ENCODE measurements at places on chromosomes 3 and 15.

- no peak for DNase-seq
Measured at GRCh38 chr3:107897471-107898061, 193.3 kb downstream of the CD47 start.

GRCh38 chr3:194140520-194141414, 4.8 kb downstream of the HES1 start:
- DNase-seq, result peak; percentile 55

DNA sequence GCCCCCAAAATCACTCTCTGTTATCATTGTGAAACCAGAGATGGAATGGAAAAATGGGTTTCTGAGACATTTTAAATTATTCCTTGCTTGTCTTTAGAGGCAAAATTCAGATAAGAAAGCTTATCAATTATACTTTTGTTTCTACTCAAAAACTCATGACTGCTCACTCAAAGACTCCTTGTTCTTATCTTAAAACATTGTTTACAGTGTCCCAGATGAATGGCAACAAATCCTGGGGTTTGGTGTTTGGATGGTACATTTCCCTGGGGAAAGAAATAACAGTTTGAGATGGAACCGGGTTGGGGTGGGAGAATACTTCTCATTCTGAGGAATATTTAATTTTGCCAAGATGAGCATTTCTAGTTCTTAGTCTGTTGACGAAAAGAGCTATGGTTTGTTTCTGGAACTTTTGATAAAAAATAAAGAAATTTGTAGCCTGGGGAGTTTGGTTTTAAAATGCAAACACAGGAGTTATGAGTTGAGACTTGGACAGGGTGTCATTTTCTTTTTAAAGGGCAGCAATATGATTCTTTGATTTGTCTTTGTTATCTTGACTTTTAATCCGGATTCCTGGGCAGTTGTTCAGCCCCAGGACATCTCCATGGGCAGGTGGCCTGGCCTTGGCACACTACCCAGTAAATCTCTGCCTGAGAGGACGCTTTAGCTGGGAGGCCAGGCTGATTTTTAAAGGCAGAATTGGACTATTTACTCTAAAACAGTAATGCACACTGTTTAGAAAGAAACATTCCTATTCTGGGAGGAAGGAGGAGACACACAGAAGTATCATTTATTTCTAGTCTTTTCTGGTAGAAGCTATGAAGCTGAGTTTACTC, 32.4 kb downstream of the BTD start:
- DNase-seq, result no peak

DNA sequence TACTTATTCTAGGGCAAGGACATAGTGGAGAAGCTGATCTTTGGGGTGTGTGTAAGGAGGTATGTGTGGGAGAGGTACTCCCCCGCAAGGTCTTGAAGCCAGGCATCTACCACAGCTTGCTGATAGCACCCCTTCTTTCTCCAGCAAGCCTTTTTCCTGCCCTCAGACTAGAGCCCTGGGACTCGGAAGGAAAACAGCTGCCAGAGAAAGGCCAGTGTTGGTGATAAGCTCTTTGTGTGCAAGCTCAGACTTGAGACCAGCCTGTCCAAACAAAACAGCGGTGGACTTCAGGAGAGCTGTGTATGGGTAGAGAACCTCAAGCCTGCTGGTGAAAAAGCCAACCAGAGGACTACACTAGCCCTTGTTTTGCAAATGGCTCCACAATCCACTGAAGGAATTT, 1028.6 kb downstream of the MCTP2 start:
- no peak for DNase-seq

DNA sequence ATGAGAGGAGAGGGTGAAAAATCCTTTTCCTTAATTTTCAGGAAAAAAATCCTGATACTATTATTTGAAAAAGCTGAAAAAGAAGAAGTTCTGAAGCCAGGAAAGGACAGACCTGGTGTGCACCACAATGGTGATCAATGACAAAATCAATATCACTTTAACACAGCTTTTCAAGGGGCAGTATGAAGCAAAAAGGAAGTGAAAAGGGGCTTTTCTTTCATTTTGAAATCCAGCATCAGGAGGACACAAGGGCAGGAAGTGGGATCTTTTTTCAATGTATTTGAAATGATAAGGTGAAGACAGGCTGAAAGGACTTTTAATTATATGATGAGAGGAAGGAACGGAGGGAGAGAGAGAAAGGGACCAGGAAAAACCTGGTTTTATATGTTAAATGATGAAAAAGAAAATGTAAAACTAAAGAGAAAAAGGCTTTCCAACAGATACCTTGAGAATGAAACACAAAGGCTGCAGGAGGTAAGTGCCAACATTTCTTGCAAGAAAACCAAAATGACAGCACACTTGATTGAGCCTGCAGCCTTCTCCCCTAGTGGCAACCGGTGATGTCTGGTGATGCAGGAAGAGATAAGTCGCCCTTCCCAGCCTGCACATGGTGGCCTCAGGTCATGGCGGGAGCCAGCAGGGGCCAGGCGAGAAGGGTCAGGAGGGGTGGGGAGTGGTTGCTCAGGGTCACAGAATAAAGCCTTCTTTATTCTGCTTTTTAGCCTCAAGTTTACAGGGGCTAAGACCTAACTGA, 236.7 kb upstream of the WNT5A start:
- DNase-seq, result no peak

DNA sequence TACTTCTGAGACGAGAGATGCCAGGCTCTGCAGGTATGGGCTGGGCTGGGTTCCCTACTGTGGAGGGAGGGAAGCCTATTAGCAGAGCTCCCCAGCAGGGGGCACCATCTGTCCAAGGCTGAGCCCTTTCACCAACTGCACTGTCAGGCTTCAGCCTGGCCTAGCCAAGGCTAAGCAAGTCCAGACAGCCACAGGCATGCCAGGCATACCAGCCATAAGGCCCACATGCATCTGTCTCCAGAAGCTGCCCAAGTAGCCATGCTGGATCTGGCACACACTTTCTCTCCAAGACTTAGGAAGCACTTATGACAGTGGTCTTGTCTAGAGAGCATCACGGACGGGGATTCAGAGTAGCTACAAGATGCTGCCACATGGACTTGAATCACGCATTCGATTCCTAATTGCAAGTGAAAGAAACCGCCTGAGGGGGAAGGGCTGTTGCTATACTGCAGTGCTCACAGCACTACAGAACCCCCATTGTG, 28.3 kb downstream of the RUVBL1 start:
- peak; percentile 84 for DNase-seq

DNA sequence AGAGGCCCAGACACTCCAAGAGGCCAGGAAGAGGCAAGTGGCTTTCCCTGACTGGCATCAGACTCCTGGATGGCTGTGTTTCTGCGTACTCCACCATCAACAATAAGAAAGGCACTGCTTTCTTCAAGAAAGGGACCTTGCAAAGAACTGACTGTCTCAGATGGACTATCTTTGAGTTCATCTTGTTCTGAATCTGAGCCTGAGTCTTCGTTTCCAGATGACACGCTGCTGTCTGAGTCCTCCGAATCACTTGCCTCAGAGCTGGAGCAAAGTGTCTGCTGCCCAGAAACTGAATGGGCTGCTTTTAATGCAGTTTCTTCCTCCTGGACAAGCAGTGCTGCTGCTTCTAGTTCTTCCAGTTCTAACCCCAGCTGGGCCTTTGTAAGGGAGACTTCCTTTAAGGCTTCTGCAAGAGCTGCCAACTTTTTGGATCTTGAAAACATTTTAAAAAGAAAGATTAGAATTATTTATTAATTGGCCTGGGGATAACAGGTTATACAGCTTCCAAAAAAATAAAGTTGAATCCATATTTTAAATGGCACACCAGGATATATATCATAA, 97.8 kb downstream of the SHQ1 start:
- no peak for DNase-seq

DNA sequence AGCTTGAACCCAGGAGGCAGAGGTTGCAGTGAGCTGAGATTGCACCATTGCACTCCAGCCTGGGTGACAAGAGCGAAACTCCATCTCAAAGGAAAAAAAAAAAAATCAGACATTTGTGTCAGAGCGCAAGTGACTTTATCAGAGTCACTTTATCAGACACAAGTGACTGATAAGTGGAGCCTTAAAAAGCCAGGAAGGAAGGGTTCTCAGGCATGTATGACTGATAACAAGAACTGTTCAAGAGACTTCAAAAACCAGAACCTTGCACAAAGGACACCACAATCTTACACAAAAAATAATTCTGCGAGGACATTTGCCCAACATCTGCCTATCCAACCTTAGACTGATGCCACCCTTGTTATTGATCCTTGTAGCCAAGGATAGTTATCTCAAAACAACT, 13.3 kb upstream of the CFAP44 start:
- no peak for DNase-seq

DNA sequence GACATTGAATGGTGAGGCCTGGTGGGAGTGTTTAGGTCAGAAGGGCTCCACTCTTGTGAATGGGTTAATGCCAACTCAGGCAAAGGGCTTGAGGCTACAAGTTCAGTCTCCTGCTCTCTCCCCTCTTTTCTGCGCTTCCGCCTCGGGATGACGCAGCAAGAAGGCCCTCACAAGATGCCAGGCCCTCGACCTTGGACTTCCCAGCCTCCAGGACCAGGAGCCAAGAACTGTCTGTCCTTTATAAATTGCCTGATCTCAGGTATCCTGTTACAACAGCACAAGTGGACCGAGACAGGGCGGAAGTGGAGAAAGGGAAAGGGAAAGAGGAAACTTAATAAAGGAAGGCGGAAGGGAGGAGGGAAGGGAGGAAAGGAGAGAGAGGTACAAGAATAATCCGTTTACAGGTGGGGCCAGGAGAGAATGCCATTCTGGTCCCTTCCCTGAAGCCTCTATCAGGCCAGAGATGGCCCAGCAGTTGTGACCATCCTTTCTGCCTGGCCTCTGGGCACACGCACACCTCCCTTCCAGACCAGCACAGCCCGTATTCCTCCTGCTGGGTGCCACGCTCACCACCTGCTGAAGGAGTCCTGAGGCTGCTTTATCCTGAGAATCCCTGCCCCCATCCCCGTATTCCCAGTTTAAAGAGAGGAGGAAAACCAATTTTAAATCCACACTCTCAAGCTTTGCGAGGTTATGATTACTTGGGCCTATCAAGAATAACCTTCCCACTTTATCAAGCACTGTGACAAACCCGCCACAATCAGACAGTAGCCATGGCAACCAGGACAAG, 64.2 kb downstream of the OXNAD1 start:
- no peak for DNase-seq

- DNase-seq, result no peak
Measured at GRCh38 chr3:14688525-14688924, 13.6 kb downstream of the C3orf20 start.

- peak; percentile 15 for DNase-seq
Measured at GRCh38 chr15:77493324-77493907, 72.7 kb downstream of the HMG20A start.

DNA sequence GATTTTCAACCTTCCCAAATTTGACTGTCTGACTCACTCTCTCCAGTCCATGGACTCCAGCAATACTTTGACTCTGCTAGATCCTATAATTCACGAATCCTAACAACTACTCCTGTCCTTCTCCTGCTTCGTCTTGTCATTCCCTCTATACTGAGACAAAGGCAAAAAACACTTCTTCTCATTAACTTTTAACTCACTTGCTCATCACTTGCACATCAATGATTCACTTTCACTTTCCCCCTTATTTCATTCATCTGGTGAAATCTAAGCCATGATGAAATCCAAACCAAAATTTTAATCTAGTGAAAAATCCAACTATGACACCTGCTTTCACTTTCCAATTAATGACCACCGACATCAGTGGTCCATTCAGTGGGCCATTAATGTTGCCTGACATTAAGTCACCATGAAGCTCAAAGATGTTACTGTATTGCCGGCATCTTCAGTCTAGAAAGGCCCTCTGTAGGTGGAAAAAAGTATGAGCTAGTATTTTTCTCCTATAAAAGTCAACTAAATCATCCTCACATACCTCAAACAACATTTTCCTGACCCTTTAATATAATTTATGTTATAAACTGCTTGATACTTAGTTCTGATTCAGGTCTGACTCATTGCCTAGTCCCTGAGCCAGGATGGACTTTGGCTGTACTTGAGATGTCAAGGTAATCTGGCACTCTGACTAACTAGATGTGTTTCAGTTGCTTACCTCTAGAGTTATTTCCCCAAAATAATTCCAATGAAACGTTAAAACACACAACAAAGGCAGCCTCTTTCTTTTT, 158.6 kb downstream of the CNTN6 start:
- no peak for DNase-seq

- DNase-seq, result no peak
Measured at GRCh38 chr3:138457863-138458735, 23.7 kb downstream of the ESYT3 start.
